DMS53 (cell line): ENCODE measurements at places on chromosomes 3 and 15.
A peak's percentile ranks its signal among the peaks of the same experiment; 100 is the strongest.

GRCh38 chr3:122974764-122975162 lies 52.8 kb downstream of the SEMA5B start:
- DNase-seq = peak; percentile 13

GRCh38 chr3:23805633-23806533 lies at the start of gene UBE2E1:
Gene UBE2E1, plus strand, starts transcription at chr3:23805955. Its CDS starts 1,315 bp downstream, at chr3:23807270.
- peak; percentile 63 for DNase-seq

- DNase-seq = no peak
Measured at GRCh38 chr3:34504366-34504765, 705.9 kb downstream of the PDCD6IP start.

DNA sequence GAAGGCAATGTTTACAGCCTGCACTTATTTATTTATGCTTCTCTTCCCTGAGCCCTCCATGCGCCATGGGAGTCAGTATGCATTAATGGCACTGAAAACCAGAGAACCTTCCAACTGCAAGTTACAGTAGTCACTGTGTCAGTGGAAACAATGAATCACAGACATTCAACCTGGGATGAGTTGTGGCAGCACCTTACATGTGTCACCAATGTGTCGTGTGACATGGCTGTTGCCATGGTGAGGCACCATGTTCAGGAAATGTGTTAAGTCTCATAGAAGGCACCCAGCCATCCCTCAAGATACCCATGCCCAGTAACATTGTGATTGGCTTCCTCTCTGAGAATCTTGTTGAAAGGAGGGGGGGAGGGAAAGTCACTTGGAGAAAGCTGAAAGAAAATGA lies 105.0 kb downstream of the FOXP1 start:
- no peak for DNase-seq

- no peak for DNase-seq
Measured at GRCh38 chr3:72143322-72143721, 358.4 kb upstream of the PROK2 start.

DNA sequence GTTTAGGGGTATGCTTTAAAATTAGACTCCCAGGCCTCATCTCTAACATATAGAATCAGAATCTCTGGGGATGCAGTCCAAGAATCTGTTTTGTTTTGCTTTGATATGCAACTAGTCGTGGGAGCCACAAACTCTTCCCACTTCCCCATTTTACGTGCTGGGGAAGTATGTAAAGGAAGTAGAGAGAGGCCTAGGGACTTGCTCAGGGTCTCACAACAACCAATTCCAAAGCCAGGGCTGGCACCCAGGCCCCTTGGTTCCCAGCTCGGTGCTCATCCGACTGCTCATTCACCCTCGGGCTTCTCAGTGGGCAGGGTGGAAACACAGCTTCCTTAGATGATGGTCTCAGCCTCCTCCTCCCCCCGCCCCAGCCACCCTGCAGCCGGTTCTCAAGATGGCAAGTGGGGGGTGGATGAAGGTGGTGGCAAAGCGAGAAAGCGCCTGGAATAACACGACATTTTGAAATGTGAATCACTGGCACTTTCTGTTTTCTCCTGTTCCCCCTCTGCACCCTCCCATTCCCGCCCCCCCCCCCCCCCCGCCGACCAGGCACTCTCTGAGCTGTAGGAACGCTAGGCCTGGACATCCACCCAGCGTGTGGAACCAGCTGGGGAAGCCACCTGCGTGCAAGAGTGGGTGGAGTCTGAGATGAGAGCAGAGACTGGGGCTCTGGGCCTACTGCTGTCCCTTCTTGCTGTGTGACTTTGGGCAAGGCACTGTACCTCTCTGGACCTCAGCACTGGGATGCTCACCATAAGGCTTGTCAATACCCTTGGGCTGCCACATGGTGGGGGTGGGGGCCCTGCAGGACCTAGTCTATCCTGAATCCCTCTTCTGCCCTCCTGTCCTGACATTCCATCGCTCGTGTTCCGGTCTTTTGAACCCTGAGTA lies 214.5 kb downstream of the RPLP1 start:
- DNase-seq = peak; percentile 21

GRCh38 chr3:46934498-46935167 lies 41.9 kb downstream of the CCDC12 start:
- DNase-seq = peak; percentile 3

- no peak for DNase-seq
Measured at GRCh38 chr3:31486865-31487533, 45.7 kb upstream of the STT3B start.

GRCh38 chr3:126389112-126389793 lies 5.5 kb upstream of the CFAP100 start:
- DNase-seq = peak; percentile 96

GRCh38 chr3:188349351-188349901 lies 195.5 kb downstream of the LPP start:
- no peak for DNase-seq

DNA sequence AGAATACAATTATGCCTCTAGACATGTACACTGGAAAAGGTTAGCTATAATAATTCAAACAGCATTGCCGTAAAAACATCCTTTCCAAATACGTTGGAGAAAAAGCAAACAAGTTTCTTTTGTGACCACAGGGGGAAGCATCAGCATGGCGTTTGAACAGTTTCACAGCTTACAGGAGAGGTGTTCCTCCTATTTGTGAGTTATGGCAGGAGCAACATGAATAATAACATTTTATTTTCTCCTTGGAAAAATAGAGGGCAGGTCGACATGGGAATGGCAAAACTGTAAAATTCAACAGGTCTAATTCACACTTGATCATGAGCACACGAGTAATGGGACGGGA lies 39.7 kb upstream of the GADL1 start:
- peak; percentile 61 for DNase-seq

DNA sequence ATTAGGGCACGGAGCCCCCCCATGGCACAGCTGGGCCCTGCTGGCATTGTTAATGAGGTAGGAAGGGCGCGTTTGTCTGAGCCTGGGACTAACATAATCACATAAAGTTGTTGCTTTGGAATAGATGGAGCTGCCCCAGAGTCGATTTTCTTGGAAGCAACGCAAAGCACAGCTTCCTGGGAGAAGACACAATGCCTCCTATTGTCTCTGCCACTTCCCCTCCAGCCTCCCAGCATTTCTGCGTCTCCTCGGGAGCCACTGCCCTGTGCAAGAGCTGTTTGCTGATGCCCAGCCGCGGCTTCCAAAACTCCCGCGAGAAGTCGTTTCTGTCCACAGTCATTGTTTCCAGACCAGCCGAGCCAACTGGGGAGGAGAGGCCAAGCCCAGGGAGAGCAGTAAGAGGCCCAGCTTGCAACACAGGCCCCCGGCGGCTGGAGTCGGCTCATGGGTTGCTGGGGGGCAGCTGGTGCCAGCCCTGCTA lies 18.1 kb upstream of the ALDH1A3 start:
- no peak for DNase-seq
